ENCODE measurements at places on chromosomes 7 and 10.

- no peak for DNase-seq
These were observed 361.5 kb downstream of the FRMD4A start for GRCh38 chr10:13969118-13969791.

- DNase-seq: no peak
These were observed 712.8 kb downstream of the PARD3 start for GRCh38 chr10:34102237-34102673.

DNA sequence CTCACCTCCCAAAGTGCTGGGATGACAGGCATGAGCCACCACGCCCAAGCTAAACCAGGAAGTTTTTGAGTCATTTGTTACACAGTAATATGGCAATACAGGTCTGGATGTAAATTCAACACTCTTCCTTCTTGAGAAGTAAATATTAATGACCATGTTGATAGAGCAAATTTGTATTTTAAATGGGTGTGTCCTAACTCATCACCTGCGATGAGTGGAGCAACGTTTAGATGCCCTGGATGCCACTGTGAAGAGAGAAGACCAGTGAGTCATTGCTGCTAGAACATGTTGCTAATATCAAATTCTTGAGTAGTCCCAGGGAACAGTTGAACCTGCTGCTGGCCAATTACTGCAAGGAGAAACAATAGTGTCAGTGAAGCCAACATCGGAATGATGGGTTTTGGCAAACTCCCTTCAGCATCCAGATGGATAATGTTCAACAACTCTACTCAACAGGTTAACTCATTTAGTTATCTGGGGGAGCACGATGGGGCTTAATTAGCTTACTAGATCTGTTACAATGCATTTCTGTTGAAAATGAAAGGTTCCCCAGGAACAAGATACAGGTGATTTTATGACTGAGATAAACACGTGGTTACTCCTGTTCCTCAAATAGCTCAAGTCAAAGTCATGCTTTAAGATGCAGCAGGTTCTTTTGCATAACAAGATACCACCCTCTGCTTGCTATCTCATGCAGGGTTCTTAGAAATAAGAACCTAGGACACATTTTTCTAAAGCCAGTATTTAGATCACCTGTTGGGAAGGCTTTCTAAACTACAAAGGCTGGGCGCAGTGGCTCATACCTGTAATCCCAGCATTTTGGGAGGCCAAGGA is 146.8 kb downstream of the CALN1 start:
- no peak for DNase-seq

DNA sequence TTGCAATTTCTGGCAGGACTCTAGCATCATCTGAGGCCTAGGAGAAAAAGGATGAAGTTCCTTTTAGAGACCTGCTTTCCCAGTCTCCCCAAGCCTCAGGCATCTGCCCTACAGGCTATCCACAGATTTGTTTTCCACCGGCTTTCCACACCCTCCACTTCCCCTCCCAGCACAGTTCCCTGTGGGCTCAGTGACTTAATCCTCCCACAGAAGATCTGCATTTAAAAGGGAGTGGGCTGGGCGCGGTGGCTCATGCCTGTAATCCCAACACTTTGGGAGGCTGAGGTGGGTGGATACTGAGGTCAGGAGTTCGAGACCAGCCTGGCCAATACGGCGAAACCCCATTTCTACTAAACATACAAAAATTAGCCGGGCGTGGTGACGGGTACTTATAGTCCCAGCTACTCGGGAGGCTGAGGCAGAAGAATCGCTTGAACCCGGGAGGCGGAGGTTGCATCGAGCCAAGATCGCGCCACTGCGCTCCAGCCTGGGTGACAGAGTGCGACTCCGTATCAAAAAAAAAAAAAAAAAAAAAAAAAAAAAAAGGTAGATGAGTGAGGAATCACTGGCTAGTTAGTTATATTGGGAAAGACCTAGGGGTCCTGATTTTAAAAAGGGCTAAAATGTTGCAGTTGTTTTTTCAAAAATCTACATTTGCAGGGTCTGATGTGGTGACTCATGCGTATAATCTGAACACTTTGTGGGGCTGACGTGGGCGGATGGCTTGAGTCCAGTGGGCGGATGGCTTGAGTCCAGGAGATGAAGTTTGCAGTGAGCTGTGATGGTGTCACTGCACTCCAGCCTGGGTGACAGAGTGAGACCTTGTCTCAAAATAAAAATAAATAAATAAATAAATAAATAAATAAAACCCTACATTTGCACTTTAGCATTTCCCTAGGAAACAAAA is 119.5 kb downstream of the BAMBI start:
- no peak for DNase-seq

- no peak for DNase-seq
These were observed 19.2 kb upstream of the OR6B1 start for GRCh38 chr7:143980746-143981510.

DNA sequence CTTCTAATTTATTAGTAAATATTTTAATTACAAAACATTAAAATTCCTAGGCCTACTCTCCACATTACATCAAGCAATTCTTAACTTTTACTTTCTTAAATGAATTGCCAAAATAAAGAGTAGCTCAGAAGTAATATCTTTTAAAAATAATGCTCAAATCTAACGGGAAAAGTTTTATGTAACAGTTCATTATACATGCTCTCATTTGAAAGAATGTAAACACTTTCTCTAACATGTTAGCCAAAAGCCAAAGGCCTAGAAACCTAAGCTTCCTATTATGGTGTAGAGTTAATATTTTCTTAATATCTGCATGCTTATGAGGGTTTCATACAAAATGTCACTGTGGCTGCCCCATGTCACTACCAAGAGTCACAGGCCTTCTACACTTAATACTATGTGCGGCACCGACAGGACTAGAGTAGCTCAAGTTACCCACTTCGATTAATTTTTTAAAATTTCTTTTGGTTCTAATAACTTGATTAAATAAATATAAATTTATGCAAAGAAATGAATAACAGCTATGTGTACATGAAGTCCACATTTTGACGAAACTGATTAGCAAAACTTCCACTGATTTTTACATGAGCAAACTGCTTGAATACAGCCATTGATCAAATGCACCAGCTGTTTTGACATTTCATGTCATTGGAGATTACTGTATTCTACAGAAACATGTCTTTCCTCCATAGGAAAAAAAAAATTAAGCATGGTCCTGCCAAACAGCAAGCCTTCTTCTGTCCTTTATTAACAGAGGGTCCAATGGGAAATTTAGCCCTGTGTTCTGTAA is 3.5 kb downstream of the COBL start:
- no peak for DNase-seq

DNA sequence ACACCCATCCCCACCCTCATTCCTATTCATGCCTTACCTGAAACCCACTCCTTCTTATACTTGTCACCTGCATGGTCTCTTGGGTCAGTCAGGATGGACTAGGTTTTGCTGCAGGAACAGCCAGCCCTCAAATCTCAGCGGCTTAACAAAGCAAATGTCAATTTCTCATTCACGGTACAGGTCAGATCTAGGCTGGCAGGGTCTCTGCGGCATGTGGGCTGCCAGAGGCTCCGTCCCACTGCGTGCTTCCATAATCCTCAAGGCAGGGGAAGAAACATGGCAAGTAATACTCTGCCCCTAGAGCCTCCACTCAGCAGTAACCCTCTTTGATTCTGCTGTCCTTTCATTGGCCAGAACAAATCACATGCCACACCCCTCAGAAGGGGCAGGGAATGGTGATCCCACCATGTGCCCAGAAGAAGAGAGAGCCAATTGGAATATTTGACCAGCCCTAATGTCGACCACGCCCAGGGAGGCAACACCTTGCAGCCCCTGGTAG is 114.9 kb upstream of the ZMIZ1 start:
- no peak for DNase-seq

GRCh38 chr7:12025246-12025645 is 185.8 kb upstream of the TMEM106B start:
- DNase-seq: no peak

- no peak for DNase-seq
These were observed 8.9 kb upstream of the HERC4 start for GRCh38 chr10:68083953-68084352.

- no peak for DNase-seq
These were observed 291.1 kb upstream of the PRKCQ start for GRCh38 chr10:6871128-6871527.

DNA sequence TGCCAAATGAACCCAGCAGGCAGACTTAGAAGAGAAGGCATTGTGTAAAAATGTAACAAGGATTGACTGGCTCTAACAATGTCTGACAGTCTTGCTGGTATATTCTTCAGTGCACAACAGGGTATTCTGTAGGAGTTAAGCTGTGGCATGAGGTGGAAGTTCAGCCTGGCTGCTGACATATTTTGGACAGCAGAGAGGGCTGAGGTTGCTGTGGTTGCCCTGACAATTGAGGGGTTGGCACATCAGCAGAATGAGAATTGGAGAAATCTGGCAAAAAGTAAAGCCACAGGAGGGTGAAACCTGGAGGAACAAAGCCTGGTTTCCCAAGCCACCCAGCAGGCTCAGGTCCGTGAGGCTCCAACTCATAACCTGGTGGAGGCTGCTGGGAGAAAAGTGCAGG is 220.2 kb downstream of the JAZF1 start:
- DNase-seq: no peak

DNA sequence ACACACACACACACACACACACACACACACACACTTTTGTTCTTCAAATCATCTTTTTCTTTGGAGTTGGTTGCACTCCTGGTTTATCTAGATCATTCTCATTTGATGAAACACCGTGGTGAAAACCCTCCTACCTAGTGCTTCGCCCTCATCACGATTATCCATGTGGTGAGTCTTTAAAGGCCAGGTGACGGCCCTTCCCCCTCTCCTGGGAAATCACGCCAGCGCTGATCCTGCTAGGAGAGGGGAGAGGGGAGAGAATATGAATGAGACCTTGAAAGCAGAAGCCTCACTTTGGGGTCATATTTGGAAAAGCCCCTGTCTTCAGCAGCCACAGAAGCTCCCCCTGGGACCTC is 103.9 kb upstream of the LRRC4 start:
- no peak for DNase-seq

- DNase-seq: no peak
These were observed 51.6 kb downstream of the NUDCD3 start for GRCh38 chr7:44438816-44439215.

DNA sequence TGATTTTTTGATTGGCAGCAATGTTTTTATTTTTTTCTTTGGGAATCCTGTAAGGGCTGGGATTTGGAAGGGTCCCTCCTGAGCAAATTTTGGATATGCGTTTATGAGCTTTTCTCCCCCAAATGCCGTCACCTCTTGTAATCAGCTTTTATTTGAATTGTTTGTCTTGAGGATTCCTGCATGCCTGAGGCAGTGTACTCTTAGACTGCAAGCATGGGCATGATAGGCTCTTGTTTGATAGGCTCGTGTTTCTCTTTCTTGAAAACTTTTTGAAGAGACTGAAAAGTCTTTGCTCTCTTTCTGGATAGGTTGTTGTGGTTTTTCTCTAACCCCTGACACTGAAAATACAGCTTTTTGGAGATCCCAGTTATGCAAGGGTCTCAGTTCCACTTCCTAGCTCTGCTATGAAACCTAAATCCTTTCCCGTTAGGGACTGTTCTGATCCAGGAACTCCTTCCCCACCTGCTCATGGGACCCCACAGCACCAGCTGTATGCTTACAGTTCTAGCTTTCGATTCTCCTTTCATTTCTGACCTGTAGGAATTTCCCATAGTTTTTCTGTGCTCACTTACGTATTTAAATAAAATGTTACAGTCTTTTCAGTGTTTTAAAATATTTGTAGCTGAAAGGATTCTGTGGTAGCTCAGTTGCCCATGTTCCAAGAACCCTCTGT is 17.2 kb downstream of the TSPAN13 start:
- no peak for DNase-seq

- DNase-seq: no peak
These were observed 40.9 kb upstream of the MET start for GRCh38 chr7:116630932-116631671.

DNA sequence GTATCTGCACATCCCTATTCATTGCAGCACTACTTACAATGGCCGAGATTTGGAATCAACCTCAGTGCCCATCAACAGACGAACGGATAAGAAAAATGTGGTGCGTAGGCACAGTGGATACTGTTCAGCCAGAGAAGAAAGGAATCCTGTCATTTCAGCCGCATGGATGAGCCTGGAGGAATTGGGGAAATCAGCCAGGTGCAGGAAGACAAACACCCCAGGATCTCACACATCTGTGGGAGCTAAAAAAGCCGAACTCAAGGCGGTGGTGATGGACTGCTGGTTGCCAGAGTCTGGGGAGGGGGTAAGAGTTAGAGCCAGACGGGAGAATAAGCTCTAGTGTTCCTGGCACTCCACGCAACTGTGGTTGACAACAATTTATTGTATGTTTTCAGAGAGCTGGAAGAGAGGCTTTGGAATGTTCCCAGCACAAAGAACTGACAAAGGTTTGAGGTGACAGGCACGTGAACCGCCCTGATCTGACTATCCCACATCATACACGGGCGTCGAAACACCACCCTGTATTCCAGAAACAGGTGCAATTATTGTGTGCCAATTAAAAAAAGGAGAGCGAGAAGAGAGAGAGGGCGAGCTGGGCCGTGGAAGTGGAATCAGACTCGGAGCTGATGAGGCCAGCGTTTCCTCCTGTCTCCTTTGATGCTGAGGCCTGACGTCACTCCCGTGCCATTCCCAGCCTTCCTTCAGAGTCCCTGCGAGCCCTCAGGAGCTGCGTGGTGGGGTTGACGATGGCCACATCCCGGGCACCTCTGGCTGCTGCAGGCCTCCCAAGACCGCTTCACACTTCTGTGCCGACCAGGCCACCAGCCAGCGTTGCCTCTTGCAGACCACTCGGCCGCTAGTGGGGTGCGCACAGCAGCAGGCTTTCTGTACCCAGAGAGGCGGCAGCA is 189.5 kb downstream of the DNAJB6 start:
- DNase-seq: no peak

DNA sequence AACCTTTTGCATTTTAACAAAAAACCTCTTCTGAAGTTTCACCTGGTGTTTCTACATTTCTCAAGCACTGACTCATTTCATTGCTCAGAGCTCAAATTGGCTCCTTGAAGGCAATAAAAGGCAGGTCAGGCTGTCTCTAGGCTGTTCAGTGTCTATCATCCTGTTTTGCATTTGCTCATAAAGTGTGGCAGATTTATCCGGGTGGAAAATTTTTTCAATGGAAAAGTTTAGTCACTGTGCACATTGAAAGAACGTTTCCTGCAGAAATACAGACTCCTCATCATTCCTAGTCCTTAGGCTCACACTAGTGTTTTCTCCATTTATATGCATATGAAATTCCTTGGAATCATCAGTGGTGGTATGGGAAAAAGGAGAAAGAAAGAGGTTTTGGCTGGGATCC is 114.2 kb upstream of the DGKB start:
- no peak for DNase-seq

GRCh38 chr7:26467104-26467503 is 175.4 kb downstream of the SNX10 start:
- DNase-seq: no peak
